ENCODE measurements at places on chromosomes 7 and 10. TPM values are rescaled to one million over a fixed set of nuclear protein-coding genes. Genes with fewer than 3 reads are reported as not detected.

TMEM236 gene
- total RNA-seq: 11.6 TPM

PNLIPRP2 gene
- total RNA-seq: 1.2 TPM

TMEM229A gene
- 0.33 TPM for total RNA-seq

KIAA1217 gene
- 99.0 TPM for total RNA-seq

GRCh38 chr7:107785170-107785569, 17.9 kb downstream of the SLC26A3 start:
- no peak for DNase-seq

DNA sequence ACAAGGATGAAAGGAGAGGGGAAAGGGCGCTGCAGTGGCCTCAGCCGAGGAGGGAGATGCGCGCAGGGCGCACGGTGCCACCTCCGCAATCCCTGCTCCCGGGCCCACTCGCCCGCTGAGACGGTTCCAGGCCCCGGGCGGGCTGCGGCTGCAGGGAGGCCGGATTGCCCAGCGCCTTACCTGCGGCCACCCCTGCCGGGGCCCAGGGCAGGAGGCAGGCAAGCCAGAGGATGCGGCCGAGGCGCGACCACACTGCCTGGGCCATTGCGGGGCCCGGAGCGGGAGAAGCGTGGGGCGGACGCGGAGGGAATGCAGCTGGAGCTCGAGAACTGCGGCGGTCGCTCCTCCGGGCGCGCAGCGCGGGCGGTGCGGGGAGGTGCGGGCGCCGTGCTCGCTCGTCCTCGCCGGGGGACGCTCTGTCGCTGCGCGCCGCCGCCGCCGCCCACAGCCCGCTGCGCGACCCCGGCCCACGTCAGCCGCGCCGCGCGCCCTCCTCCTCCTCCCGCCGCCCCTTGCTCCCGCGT, at the start of gene TMEM130:
Gene TMEM130 (minus strand): TSS at position 418 of the 524 bp plus-strand sequence. CDS start 153 bp downstream, at position 265.
- DNase-seq: no peak

DNA sequence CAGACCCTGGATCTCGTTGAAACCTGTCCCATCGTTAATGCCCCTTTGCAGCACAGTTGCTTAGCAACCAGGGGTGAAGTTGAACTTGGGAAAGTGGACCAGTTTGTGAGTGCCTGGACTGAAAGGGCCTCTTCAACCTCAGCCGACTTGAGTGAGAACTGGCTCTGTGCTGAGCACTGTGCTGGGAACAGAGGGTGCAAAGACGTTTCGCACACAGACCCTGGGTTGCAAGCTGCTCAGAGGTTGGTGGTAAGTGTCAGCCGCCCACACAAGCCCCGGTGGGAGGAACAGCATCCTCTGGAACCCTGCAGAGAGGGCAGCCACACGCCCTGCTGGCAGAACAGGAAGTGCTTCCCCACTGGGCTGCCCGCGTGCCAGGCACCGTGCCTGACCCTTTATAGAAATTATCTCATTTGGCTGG, 89.2 kb downstream of the CARD11 start:
- no peak for DNase-seq

- DNase-seq: no peak
Observed at GRCh38 chr10:122878799-122879338, 512 bp downstream of the FAM24B start.
